Dermis blood vessel endothelial cell (primary cell): ENCODE measurements at places on chromosomes 7 and 10.
A peak's percentile ranks its signal among the peaks of the same experiment; 100 is the strongest.

- no peak for DNase-seq
These were observed 48.4 kb downstream of the PRR15 start for GRCh38 chr7:29611941-29612544.

DNA sequence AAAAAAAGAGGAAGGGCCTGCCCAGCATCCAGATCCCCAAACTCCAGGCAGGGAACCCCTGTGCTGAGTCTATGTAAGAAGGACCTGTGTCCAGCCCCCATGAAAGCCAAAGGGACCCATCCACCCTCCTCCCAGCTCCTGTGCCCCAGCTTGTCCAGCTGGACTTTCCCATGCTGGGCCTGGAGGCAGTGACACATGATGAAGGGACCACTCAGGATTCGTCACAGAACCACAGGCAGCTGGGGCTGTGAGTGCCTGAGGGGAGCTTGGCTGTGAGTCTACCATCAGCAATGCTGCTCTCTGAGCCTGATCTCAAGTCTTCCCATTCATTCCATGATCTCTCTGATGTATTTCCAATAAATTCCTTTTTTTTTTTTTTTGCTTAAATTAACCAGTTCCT lies 36.2 kb upstream of the MNX1 start:
- no peak for DNase-seq

GRCh38 chr7:30396389-30396788 lies 82.2 kb downstream of the NOD1 start:
- DNase-seq, result no peak

DNA sequence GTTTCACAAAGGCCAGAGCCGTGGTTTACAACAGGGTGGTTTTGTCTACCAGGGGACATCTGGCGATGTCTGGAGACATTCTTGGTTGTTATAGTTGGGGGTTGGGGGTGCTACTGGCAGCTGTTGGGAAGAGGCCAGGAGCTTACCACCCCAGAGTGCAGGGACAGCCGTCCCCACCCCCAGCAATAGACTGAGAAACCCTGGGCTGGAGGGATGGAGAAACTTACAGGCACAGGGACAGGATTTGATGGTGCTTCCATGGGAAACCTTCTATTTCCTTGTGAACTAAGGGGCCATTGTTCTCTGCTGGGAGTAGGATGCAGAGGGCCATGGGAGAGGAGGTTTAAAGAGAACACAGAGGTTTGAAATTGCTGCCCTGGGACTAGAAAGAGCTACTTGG lies 10.9 kb downstream of the ADCK2 start:
- DNase-seq, result peak; percentile 57

GRCh38 chr10:45058992-45059561 lies 58.4 kb downstream of the ZNF22 start:
- DNase-seq, result peak; percentile 34

DNA sequence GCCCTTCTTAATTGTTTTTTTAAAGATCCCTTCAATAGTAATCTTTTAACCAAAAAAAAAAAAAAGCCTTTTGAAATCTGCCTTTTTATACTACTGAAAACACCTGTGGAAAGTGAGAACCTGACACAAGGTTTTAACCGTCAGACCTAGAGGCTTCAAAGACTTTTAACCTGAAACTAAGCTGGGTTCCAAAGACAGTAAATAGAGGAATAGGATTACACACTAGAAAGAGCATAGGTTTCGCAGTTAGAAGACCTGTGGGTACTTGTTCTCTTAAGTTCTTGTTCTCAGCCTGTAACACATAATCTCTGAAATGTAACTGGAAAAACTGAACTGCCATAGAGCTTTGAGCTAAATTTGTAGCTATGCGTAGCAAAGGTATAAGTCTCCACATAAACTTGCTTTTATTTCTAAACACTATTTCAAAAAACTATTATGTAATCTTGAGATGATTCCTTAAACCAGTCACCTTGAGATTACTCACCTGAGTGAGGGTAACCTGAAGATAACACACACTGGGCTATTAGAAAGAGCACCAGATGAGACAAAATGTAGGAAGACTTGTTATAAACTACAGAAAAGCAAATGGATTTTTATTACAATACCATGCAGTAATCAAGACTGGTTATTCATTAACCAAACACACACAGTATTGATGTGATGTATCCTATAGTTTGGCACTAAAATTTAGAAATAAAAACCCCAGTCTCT lies 196.6 kb upstream of the FRMD4A start:
- DNase-seq, result no peak
